Fibroblast of skin of left quadriceps (primary cell): ENCODE measurements at places on chromosomes 7 and 10.
A peak's percentile ranks its signal among the peaks of the same experiment; 100 is the strongest.

- no peak for DNase-seq
Observed at GRCh38 chr7:13851736-13852135, 137.7 kb downstream of the ETV1 start.

GRCh38 chr10:4826792-4827324 is 851 bp downstream of the AKR1E2 start:
- DNase-seq, result no peak

- DNase-seq, result no peak
Observed at GRCh38 chr10:124185084-124185483, 91.7 kb upstream of the CHST15 start.

GRCh38 chr7:155285833-155286232 is 11.8 kb upstream of the INSIG1 start:
- no peak for DNase-seq

DNA sequence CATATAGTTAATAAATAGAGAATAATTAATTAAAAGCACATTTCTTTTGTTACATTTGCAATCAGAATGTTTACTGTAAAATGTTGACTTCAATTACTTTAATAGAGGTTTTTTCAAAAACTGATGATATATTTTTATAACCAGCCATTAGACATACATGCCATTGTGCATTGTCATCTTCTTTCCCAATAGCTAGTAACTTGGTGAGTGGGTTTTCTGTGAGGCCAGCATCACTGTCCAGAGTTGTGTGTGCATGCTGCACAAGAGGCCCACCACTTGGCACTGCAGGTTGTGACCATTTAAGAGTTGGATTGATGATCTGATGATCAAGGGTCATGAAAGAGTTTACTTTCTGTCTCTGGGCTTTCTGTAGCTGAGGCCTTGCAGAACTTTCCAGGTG is 46.5 kb downstream of the TFEC start:
- no peak for DNase-seq

GRCh38 chr10:30991647-30992011 is 40.0 kb downstream of the ZNF438 start:
- no peak for DNase-seq

DNA sequence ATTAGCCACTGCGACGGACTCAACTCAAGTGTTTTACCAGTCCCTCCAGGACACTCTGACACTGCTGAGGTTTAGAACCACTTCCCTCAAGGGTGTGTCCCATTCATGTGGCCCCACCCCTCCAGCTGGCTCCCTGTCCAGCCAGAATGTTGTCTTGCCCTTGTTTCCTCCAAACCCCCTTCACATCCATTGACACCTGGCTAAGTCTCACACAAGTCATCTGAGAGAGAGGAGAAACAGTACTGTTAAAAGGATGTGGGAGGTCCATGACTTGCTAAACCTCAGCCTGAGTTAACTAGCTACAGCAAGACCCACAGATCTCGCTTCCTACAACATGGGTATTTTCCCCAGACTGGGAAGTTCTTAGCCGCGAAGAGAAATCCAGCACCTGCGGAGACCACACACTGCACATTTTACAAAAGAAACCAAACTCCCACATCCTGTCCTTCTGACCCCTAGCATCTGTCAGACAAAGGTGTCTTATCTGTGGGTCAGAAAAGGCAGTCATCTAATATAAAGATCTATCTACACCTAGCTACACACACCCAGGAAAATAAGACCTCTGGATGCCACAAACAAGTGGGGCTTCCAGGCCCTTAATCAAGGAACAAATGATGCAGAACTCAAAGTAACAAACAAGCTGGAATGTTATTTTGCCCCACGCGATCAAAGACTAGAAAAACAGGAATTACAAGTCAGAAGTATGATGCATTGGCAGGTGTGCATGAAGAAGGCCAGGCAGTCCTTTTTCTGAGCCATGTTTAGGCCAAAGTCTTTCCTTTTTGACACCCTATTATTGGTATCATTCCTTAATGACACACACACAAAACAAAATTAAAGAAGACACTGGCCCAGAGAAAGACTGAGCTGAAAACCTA is 13.9 kb downstream of the OSBPL3 start:
- no peak for DNase-seq

GRCh38 chr10:131012641-131012985 is 298.9 kb downstream of the TCERG1L start:
- no peak for DNase-seq

GRCh38 chr10:8245131-8245813 is 190.8 kb downstream of the GATA3 start:
- no peak for DNase-seq

- DNase-seq, result no peak
Observed at GRCh38 chr10:78688230-78688900, 380.4 kb upstream of the ZMIZ1 start.

GRCh38 chr7:74051629-74052410 is 23.8 kb downstream of the ELN start:
- no peak for DNase-seq

- peak; percentile 36 for DNase-seq
Observed at GRCh38 chr7:115851291-115851690, 179.3 kb downstream of the TFEC start.

DNA sequence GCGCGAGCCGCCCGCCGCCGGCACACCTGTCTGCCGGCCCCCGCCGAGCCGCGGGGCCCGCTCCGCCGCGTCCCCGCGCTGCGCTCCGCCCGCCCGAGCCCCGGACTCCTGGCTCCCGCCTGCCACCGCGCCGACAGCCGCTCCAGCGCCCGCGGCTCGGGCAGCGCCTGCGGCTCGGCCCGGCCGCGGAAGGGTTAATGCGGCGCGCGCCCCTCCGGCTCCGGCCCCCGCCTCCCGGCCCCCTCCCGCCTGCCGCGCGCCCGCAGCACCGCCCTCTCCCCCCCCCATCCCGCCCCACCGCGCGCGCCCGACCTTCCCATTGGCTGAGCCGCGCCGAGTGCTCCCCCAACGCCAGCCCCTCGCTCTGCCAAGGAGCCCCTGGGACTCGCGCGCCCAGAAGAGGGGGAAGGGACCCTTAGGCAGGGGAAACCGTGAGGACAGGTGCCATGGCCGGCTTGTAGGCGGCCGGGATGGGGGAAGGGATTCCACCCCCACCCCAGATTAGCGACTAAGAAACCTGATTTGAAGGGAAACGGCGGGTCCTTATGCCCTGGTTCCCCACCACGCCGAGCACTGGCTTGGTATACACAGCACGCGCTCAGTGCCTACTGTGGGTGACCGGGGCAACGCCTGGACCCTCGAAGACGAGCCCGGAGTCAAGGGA is at the start of gene KCNH2:
Gene KCNH2, minus strand, starts transcription at position 196 of the 664 bp plus-strand sequence. CDS start 408 bp downstream, outside the sequence.
- no peak for DNase-seq

GRCh38 chr7:69659983-69660382 is 61.7 kb downstream of the AUTS2 start:
- no peak for DNase-seq

DNA sequence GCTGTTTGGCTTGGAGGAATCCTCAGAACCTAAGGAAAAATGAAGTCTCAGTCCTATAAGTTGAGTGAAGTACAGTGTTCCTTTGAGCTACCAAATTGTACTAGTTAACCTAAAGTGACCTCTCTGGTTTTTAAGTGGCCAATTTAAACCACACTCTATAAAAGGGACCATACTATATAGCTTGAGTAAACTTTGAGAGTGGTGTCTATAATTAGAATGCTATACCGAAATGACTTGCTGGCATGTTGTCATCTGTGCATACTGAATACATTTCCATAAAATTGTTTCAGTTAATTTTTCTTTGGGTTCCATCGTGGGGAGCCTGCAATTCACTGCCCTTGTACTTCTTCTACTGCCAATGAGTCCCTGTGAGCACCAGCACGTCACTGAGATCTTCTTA is 151.1 kb downstream of the DKK1 start:
- DNase-seq, result no peak

GRCh38 chr7:152910545-152911225 is 151.1 kb downstream of the ACTR3B start:
- DNase-seq, result no peak

- peak; percentile 14 for DNase-seq
Observed at GRCh38 chr7:71854546-71855397, 557.4 kb downstream of the CALN1 start.

GRCh38 chr10:27241010-27241651 is 534 bp upstream of the ACBD5 start:
- no peak for DNase-seq

- no peak for DNase-seq
Observed at GRCh38 chr7:8389593-8390261, 43.7 kb upstream of the NXPH1 start.

GRCh38 chr7:159022238-159022993 is 122.3 kb downstream of the VIPR2 start:
- no peak for DNase-seq

DNA sequence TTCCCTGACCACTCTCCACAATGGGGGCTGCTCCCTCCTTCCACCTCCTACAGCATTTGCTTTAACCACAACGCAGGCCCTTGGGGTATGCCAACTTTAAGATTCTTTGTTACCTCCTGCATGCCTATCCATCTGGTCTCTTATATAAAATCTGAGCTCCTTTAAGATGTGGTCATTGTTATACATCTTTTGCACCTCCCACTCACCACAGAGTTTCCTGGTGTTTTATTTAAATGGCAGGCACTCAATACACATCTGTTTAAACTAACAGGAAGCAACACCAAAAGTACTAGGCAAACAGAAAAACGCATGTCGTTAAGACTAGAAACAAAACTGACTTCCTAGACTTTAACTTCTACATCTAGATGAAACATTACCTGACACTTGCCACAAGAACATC is 36.3 kb downstream of the SLC25A13 start:
- DNase-seq, result no peak

DNA sequence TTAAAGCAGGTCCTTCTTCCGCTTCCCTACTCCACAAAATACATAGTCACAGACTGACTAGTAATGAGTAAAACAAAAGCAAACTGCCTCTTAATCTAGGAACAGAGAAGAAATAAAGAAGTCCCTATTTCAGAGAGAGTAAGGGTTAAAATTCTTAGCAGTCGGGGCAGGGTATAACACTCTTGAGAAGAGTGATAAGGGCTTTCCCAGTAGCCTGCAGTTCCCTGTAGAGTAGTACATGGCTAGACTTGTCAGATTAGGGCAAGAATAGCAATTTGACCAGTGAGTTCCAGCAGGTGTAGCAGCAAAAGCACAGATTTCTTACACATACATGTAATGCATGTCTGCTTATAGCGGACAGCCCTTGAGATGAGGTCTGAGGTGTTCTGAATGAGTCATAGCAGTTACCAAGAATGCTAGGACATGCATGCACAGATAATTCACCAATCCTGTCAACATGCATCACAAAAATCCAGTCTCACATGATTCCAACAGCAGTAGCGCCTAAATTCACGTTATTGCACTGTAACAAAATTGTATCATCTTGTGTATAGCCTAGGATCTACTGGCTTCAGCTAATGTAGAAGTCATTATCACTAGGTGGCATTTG is 40.7 kb downstream of the BTRC start:
- no peak for DNase-seq

GRCh38 chr7:128349466-128349825 is 5.7 kb upstream of the RBM28 start:
- DNase-seq, result no peak

- DNase-seq, result no peak
Observed at GRCh38 chr10:112952282-112953173, 2.5 kb downstream of the TCF7L2 start.

- DNase-seq, result no peak
Observed at GRCh38 chr7:103003004-103003403, 71.6 kb downstream of the FBXL13 start.
